Upper lobe of left lung (tissue), 6 donors: ENCODE measurements at places on chromosomes 3 and 15. TPM values are rescaled to one million over a fixed set of nuclear protein-coding genes. Genes with fewer than 3 reads are reported as not detected.

The ACOX2 gene
- 5.2 TPM for total RNA-seq

The ZNF592 gene
- total RNA-seq: 30.9 TPM

The DNAJB8 gene
- total RNA-seq: not detected

The ITPR1 gene
- total RNA-seq: 67.3 TPM

DNA sequence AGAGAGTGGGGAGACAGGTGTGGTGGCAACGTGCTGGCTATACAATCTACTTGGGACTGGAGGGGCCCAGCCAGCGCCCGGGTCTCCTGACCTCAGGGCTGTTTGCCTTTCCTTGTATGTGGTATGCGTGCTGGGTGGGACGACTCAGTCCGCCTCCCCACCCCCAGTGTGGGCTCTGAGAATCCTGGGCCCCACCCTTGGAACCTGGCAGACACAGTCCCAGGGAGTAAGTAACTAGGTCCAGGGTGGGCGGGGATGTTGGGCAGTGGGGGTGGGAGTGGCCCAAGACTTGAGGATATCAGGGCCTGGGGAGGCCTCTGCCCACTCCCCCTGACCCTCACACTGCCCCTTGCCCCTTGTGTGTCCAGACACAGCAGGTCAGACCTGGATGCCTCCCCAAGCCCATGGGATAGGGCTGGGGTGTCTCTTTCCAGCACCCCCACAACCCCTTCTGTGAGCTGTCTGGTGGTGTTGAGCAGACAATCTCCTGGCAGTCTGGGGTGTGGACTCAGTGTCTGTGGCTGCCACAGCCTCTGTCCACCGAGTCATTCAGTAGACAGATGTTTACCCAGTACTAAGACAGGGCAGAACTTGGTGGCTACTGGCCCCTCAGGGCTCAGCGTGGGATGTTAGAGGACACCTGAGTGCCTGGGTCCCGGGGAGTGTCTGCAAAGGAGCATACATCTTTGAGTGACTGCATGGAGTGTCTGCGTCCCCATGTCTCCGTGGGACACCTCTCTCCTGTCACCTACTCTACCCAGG is 1.3 kb downstream of the CHST13 start:
- H3K4me3 ChIP-seq: no peak overlapping the region
- no peak overlapping the region for H3K27ac ChIP-seq
- H3K27me3 ChIP-seq: peaks cover 7% of the 10 kb centered on the region
- no peak for DNase-seq
- H3K36me3 ChIP-seq: no peaks in the 10 kb centered on the region

GRCh38 chr3:128665362-128666021 is 14.9 kb upstream of the RPN1 start:
- H3K27me3 ChIP-seq: no peaks in the 10 kb centered on the region
- H3K27ac ChIP-seq: no peak overlapping the region
- no peak overlapping the region for H3K4me3 ChIP-seq
- H3K4me1 ChIP-seq: no peaks in the 10 kb centered on the region
- H3K36me3 ChIP-seq: no peaks in the 10 kb centered on the region
- DNase-seq: no peak

GRCh38 chr15:91348752-91349500 is 248.9 kb downstream of the SV2B start:
- no peaks in the 10 kb centered on the region for H3K4me1 ChIP-seq
- no peak overlapping the region for H3K27ac ChIP-seq
- no peaks in the 10 kb centered on the region for H3K36me3 ChIP-seq

DNA sequence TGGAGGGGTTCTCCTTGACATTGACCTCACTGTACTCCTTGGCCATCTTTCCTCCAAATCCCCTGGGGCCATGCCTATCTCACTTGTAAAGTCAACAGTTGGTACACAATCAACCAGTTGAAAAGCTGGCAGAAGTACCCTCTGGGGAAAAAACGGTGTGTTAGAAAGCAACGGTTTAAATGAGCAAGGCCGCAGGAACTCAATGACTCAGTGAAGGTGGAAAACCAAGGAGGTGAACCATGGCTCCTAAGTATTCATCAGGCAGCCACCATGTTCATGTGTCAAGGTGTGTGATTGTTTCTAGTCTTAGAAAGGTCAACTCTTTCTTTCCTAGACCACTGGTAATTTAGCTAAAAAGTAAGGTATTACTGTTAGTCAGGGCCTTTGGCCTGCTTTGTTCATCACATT is 130.9 kb upstream of the SATB1 start:
- H3K27ac ChIP-seq: no peak overlapping the region
- DNase-seq: no peak
- H3K36me3 ChIP-seq: no peaks in the 10 kb centered on the region
- H3K27me3 ChIP-seq: no peaks in the 10 kb centered on the region
- H3K4me3 ChIP-seq: no peak overlapping the region
- H3K4me1 ChIP-seq: no peaks in the 10 kb centered on the region

DNA sequence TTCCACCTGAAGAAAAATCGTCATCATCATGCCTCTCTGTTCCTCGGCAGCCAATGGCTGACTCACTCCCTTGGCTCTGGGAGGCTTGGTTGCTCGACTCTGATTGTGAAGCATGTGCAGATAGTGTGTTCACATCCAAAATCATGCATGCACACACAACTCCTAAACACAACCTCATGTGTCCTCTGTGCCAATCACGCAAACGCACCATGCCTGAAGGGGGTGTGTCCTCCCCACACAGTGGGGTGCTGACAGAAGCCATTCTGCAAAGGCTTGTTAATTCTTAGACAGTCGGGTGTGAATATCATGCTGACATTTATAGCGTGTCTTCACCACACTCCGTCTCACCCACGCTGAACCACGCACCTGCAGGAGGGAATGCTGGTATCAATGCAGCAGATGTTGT is 11.4 kb upstream of the CCDC174 start:
- no peak for DNase-seq
- H3K4me1 ChIP-seq: no peaks in the 10 kb centered on the region
- no peaks in the 10 kb centered on the region for H3K36me3 ChIP-seq
- H3K27ac ChIP-seq: no peak overlapping the region
- H3K4me3 ChIP-seq: no peak overlapping the region
- no peaks in the 10 kb centered on the region for H3K27me3 ChIP-seq

GRCh38 chr3:57756528-57757401 is 656 bp downstream of the SLMAP start:
- peaks cover 51% of the 10 kb centered on the region for H3K4me1 ChIP-seq
- DNase-seq: peak; percentile 51
- peak overlapping the region; percentile 95 for H3K4me3 ChIP-seq
- H3K27me3 ChIP-seq: no peaks in the 10 kb centered on the region
- peak overlapping the region; percentile 86 for H3K27ac ChIP-seq

DNA sequence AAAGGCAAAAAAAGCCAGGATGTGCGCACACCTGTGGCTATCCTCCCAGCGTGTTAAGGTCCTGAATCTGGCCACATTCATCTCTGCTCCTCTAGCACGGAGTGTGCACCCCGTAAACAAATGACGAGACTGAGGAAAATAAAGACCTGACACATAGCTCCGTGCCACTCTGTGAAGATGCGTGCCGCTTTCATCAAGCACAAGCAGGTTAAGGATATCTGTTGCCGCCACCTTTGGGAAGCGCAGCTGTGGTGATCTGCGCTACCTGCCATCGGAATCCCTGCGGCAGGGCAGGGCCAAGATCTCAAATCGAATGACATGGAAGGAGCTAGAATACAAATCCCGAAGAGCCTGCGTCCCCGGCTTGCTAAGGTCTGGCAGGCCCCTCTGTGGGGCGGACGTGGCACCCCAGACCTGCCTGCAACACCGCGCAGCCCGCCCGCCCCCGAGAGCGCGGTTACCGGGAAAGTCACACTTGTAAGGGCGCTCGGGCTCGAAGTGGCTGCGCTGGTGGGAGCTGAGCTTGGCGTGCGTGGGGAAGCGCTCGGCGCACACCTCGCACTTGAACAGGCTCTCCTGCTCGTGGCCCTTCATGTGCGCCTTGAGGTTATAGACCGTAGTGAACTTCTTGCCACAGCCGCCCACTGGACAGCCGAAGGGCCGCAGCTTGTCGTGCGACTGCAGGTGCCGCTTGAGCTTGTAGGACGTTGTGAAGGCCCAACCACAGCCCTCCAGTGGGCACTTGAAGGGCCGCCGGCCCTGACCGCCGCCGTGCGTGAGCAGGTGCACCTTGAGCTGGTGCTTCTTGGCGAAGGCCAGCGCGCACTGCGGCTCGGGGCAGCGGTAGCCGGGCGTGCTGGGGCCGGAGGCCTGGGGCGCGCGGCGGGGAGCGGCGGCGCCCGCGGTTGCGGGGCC is 936 bp downstream of the ZXDC start:
- peaks cover 21% of the 10 kb centered on the region for H3K36me3 ChIP-seq
- H3K27me3 ChIP-seq: no peaks in the 10 kb centered on the region
- peak; percentile 92 for DNase-seq
- peaks cover 58% of the 10 kb centered on the region for H3K4me1 ChIP-seq
- H3K4me3 ChIP-seq: peak overlapping the region; percentile 79
